ENCODE measurements at places on chromosomes 12 and 14. TPM values are rescaled to one million over a fixed set of nuclear protein-coding genes. Genes with fewer than 3 reads are reported as not detected.
A peak's percentile ranks its signal among the peaks of the same experiment; 100 is the strongest.

The C12orf60 gene
- 2.1 TPM for total RNA-seq

The DLGAP5 gene
- 26.4 TPM for total RNA-seq

The KRT73 gene
- not detected for total RNA-seq

The ACTN1 gene
- 27.9 TPM for total RNA-seq

The TMEM19 gene
- 10.6 TPM for total RNA-seq

The RERG gene
- not detected for total RNA-seq

The GLS2 gene
- total RNA-seq: 2.6 TPM

GRCh38 chr14:85556267-85556666 lies 26.3 kb downstream of the FLRT2 start:
- DNase-seq: no peak

DNA sequence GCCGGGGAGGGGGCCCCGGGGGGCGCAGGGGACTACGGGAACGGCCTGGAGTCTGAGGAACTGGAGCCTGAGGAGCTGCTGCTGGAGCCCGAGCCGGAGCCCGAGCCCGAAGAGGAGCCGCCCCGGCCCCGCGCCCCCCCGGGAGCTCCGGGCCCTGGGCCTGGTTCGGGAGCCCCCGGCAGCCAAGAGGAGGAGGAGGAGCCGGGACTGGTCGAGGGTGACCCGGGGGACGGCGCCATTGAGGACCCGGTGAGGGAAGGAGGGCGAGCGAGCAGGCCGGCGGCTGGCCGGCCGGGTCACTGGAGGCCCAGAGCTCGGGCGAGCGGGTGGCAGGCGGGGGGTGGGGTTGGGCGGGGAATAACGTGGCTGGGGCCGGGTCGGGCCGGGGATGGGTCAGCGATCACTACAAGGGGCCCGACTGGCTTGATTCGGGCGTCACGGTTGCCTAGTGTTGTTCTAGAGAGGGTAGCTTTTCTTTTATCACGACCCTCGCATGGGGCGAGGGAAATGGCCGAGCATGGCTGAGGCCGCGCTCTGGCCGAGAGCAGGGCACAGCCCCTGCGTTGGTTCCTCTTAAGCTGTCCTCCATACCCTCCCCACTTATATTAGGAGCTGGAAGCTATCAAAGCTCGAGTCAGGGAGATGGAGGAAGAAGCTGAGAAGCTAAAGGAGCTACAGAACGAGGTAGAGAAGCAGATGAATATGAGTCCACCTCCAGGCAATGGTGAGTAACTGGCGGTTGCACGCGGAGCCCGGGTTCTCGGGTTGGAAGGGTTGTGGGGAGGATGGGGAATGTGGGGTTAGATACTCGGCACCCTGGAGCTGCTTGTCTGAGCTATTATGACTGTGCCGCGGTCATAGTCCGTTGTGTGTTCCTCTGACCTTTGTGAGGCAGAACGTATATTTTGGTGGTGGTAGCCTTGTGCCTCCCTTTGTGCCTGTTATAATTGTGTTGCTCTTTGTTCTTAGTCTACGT lies 603 bp downstream of the PABPN1 start:
- peak; percentile 42 for DNase-seq

- no peak for DNase-seq
Measured at GRCh38 chr14:28608443-28608842, 158.1 kb upstream of the FOXG1 start.

DNA sequence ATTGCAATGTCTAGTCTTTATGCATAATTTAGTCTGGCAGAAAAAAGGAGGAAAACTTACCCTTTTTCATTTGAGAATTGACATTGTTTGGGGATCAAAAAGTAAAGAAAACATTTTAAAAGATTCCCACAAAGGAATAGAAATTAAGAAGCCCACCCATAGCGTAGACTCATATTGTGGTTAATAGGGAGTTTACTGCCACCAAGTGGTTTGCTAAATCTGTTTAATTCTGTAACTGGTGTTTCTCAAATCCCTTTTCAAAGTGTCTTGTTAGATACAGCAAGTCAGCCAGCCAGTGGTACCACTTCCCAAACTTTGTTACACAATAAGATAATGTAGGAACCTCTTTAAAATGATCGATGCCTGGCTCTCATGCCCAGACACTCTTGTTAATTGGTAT lies 180.3 kb downstream of the IPO8 start:
- DNase-seq: no peak

DNA sequence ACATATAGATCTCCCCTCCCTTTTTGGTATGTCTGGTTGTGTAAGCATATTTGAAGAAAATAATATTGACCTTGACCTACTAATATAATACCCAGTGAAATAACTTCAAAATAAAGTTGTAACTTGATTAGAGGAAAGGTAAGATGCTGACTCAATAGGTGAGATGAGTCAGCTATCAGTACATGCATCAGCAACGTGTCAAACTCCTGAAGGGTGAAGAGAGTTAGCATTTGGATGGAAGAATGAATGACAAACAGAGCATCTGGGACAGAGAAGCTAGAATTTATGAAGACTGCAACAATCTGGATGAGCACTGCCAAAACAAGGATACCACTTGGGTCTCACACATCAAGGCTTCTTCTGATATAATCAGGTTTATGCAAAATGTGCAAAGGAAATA lies 74.9 kb downstream of the PPP2R5E start:
- peak; percentile 7 for DNase-seq

GRCh38 chr12:2924019-2924418 lies 33.3 kb downstream of the TULP3 start:
- DNase-seq: no peak

GRCh38 chr12:4847713-4848112 lies 62.0 kb upstream of the KCNA1 start:
- no peak for DNase-seq

DNA sequence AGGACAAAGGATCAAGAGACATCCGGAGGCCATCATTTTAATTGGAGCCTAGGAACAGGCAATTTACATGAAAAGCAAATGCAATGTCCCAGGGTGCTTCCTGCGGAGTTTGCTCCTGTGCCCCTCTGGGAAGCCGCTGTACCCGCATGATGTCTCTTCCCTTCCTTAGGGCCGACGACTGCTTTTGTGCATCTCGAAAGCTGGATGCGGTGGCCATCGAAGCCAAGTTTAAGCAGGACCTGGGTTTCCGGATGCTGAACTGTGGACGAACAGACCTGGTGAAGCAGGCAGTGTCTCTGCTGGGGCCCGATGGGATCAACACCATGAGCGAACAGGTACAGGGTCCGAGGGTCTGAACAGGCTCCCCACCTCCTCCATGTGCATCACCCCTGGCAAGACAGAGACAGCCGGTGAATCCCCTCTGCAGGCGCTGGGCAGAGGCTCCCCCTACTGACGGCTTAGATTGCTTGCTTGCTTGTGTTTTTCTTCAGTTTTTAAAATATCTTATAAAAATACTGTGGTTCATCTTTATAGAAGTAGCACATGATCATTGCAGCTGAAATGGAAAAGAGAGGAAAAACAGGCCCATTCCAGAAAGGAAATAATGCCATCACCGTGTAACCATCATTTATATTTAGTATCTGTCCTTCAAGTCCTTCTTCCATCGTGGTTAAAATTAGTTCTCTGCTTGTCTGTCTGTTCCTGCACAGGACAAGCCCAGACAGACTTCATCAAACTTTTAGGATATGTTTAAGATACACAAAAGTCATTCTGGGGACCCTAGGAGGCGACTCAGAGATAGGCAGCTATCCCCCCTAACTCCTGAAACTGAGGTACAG lies 75.4 kb upstream of the PWP1 start:
- DNase-seq: no peak

DNA sequence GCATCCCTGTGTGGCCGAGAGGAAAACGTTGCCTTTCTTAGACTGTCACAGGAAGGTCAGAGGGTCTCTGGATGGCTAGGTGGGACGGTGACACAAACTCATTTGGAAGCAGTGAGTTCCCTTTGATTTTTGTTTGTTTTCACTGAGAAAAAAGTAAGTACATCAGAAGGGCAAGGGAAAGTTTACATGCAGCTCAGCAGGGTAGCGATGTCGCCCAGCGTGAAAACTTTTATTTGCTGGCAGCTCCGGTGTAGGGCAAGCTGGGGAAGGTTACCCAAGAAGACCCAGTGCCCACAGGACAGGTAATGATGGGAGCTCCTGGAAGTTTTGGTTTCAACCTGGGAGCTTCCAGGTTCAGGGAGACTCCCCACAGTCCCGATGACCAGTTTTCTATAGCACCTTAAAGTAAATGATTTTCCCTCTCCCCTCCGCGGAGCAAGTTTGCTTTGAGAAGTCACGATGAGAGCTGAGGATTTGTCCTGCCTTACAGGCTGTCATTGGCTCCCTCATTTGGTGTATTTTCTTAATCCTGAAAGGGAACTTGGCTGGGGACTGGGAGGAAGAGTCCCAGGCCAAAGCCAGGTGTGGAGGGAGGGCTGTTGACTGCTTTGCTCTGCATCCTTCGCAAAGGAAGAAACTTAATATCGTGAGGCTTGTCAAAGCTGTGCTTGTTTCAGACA lies 64.7 kb upstream of the ESRRB start:
- DNase-seq: no peak

DNA sequence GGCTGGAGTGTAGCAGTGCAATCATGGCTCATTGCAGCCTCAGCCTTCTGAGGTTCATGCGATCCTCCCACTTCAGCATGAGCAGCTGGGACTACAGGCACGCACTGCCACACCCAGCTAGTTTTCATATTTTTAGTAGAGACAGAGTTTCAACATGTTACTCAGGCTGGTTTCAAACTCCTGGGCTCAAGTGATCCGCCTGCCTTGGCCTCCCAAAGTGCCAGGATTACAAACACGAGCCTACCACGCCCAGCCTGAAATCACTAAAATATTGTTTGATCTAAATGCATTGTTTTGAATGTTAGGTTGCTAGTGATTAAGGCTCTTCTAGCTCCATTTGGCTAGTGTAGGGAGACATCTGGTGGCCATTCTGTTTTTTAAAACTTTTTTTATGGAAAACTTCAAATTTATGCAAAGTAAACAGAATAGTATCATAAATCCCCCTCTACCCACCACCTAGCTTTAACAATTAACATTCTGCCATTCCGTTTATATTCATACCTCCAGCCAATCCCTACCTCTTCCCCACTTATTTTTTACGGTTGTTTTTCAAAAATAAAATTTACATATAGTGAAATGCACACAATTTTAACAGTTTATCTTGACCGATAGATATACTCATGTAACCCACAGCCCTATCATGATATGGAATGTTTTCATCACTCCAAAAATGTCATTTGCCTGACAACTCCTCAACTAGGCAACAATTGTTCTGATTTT lies 37.8 kb downstream of the MYO1H start:
- DNase-seq: no peak

DNA sequence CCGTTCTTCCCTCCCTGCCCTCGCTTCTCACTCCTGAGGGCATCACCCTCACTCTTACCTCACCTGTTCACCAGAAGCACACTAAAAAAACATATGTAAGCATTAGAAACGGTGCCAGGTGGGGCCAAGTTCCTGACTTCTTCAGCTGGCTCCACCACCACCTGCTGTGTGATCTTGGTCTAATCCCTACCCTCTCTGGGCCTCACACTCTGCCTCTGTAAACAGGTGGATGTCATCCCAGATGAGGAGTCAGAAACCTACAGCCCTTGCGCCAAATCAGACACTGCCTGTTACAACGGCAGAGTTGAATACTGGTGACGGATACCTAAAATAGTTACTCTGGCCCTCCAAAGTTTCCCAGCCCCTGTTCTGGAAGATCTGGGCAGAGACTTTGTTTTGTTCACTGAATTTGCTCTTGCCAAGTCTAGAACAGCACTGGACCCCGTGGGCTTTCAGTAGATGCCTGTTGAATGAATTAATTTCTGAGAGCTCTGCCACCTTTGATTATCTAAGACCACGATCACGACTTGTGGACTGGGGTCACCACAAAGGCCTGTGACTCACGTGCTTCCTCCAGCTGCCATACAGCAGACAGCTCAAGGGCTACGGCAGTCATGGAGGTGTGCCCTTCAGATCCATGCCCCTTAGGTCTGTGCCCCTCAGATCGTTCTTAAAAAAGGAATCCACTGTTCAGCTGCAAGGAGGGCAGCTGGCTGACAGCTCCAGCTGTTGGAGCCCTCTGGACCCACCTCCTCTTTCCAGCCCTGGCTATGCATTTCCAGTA lies 71.9 kb downstream of the GSC start:
- no peak for DNase-seq

- DNase-seq: no peak
Measured at GRCh38 chr12:104568935-104569334, 112.2 kb downstream of the CHST11 start.

- DNase-seq: no peak
Measured at GRCh38 chr12:75837700-75838099, 193.9 kb downstream of the PHLDA1 start.

GRCh38 chr12:104748356-104748755 lies 209.7 kb downstream of the SLC41A2 start:
- no peak for DNase-seq

- no peak for DNase-seq
Measured at GRCh38 chr14:104266631-104267575, 128.5 kb downstream of the KIF26A start.

GRCh38 chr14:22888662-22889061 lies 5.6 kb downstream of the REM2 start:
- no peak for DNase-seq

- no peak for DNase-seq
Measured at GRCh38 chr12:105721051-105721825, 390.7 kb downstream of the C12orf75 start.

- no peak for DNase-seq
Measured at GRCh38 chr12:14993117-14993516, 20.3 kb downstream of the PDE6H start.

DNA sequence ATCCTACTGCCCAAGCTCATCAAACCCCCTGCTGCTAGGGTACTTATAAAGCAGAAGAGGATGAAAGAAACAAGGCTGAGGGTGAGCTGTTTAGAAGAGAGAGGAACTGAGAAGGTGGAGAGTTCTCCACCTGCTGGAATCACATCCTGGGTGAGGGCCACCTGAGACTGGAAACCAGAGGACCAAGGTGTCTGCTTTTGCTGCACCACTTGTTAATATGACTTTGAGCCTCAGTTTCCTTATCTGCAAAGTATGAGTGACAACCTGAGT lies 203.2 kb upstream of the SSTR1 start:
- no peak for DNase-seq

- no peak for DNase-seq
Measured at GRCh38 chr14:103099081-103099732, 4.7 kb downstream of the EXOC3L4 start.

DNA sequence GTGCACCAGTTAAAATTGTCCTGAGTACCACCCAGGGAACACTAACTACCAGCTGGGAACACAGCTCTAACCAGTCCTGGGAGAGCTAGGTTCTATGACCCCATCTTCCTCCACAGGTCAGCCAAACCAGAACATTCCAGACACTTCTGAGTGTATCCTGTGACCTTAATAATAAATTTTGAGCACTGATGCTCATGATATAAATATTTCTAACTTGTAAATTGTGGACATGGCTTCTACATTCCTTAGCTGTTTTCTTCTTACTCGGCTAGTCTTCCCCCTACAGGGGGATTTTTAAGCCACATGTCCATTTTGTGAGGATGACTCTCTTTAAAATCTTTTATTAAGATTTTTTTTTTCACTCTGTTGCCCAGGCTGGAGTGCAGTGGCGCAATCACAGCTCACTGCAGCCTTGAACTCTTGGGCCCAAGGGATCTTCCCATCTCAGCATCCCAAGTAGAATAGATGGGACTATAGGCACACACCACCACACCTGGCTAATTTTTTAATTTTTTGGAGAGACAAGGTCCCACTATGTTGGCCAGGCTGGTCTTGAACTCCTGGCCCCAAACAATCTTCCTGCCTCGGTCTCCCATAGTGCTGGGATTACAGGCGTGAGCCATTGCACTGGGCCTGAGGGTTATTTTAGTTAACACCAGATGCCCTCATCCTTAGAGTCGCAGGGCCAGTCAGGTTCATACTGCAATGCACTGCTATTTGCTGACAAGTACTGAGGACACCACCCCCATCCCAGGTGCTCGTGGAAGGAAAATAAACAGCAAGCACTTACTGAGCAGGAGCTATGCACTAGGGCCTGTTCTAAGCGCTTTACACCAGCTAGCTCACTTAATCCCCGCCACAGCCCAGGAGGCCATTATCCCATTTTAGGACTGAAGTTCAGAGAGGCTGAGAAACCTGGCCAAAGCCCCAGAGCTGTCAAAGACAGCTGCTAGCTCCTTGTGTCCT lies 142.6 kb upstream of the NCOR2 start:
- DNase-seq: no peak
